Myometrial cell (primary cell): ENCODE measurements at places on chromosomes 12 and 14. TPM values are rescaled to one million over a fixed set of nuclear protein-coding genes. Genes with fewer than 3 reads are reported as not detected.

Gene OAS1
- total RNA-seq = 0.18 TPM in 1 of 2 replicates, not detected in the other

Gene TNFRSF1A
- total RNA-seq = 460 and 580 TPM in 2 replicates

Gene CCDC197
- not detected in 2 replicates for total RNA-seq

Gene E2F7
- 5.2 and 9.2 TPM in 2 replicates for total RNA-seq

Gene GPR135
- 0.29 and 0.89 TPM in 2 replicates for total RNA-seq

Gene KERA
- total RNA-seq = 0.18 TPM in 1 of 2 replicates, not detected in the other

Gene GPR137C
- 0.29 and 0.35 TPM in 2 replicates for total RNA-seq

Gene VDR
- 1.2 and 1.9 TPM in 2 replicates for total RNA-seq

Gene CDH24
- total RNA-seq = 5.0 and 7.2 TPM in 2 replicates

Gene FGD4
- 5.2 and 5.8 TPM in 2 replicates for total RNA-seq

Gene SERPINA9
- not detected in 2 replicates for total RNA-seq

Gene ANKS1B
- total RNA-seq = not detected in 2 replicates

Gene LRRC10
- total RNA-seq = not detected in 2 replicates

Gene EDDM3A
- not detected in 2 replicates for total RNA-seq

Gene WDHD1
- 7.5 and 9.9 TPM in 2 replicates for total RNA-seq

Gene SPIC
- not detected in 2 replicates for total RNA-seq

Gene MYO1A
- total RNA-seq = not detected in 2 replicates

Gene ART4
- not detected in 2 replicates for total RNA-seq

Gene HOXC13
- total RNA-seq = not detected in 2 replicates

Gene RAB15
- 3.2 and 3.7 TPM in 2 replicates for total RNA-seq

Gene TAOK3
- 20.7 and 21.9 TPM in 2 replicates for total RNA-seq

Gene STXBP6
- 11.8 and 18.6 TPM in 2 replicates for total RNA-seq

Gene RTRAF
- total RNA-seq = 83.1 and 127 TPM in 2 replicates

Gene ADAM21
- total RNA-seq = 0.18 and 0.86 TPM in 2 replicates

Gene AGAP2
- total RNA-seq = under 0.01 TPM in 1 of 2 replicates, not detected in the other

Gene FBXO21
- 21.9 and 74.8 TPM in 2 replicates for total RNA-seq

Gene LRTM2
- total RNA-seq = not detected in 2 replicates

Gene CLEC2A
- total RNA-seq = not detected in 2 replicates

Gene TTC6
- under 0.01 TPM in 1 of 2 replicates, not detected in the other for total RNA-seq

Gene SOX5
- 6.2 and 6.6 TPM in 2 replicates for total RNA-seq

Gene WNT1
- not detected in 2 replicates for total RNA-seq

Gene TNS2
- total RNA-seq = 80.5 and 88.8 TPM in 2 replicates

Gene SLC6A12
- not detected in 2 replicates for total RNA-seq

Gene OTOGL
- total RNA-seq = 0.29 TPM in 1 of 2 replicates, not detected in the other
